ENCODE measurements at places on chromosomes 11 and 22. TPM values are rescaled to one million over a fixed set of nuclear protein-coding genes. Genes with fewer than 3 reads are reported as not detected.

CHRM4 gene
- not detected for total RNA-seq

DNA sequence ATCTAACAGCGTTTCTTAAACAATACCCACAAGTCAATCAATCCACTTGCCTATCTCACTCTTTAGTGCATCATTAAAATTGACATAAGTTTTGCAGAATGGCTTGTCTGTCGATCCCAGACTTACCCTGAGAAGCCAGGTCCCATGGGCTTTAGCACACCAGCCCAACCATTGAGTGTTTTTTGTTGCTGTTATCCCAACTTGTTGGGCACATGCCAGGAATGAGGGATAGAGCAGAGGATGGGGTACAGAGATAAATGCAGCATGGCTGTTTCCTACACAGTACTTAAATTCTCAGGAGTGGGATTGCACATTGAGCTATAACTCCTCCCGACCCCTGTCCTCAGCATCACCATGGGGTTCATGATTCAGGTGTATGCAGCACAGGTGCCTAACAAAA is 64.2 kb upstream of the RASSF10 start:
- DNase-seq = no peak

GRCh38 chr11:71182791-71183677 is 69.3 kb downstream of the SHANK2 start:
- no peak for DNase-seq

GRCh38 chr11:65498042-65498726 is 661 bp upstream of the MALAT1 start:
- no peak for DNase-seq

DNA sequence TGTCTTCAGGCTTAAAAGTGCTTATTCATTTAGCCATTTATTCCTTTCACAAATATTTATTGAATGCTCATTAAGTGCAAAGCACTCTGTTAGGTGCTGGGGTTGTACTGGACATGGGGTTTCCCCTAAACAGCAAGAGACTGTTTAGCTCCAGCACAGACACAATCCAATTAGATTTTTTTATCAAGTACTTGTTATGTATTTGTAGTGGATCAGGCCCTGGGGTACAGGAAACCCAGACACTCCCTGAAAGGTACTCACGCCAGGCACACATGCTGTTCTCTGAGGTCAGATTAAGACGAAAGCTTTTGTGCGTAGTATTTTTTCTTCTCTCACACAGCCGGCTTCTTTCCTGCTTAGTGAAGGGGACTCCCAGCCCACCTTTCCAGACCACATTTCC is 218.1 kb upstream of the PLET1 start:
- no peak for DNase-seq

GRCh38 chr11:64687204-64687603 is 35.8 kb downstream of the NRXN2 start:
- no peak for DNase-seq

DNA sequence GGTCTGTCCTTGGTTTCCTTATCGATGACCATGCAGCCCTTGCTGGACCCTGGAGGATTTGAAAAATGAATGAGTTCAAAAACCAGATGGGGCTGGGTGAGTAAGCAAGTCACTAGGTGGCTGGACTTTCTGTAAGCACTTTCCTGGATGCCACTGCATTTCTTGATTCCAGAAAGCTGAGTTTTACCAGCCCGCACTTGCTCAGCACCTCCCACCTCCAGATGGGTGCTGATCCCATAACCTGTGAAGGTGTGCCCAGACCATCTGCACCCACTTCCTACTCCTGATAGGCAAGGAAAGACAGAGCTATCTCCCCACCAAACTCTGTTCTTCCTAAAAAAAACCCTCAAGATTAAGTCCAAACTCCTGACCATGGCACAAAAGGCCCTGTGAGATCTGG is 21.1 kb downstream of the ASCC2 start:
- DNase-seq = no peak

GRCh38 chr11:34749666-34750659 is 129.1 kb downstream of the EHF start:
- no peak for DNase-seq

DNA sequence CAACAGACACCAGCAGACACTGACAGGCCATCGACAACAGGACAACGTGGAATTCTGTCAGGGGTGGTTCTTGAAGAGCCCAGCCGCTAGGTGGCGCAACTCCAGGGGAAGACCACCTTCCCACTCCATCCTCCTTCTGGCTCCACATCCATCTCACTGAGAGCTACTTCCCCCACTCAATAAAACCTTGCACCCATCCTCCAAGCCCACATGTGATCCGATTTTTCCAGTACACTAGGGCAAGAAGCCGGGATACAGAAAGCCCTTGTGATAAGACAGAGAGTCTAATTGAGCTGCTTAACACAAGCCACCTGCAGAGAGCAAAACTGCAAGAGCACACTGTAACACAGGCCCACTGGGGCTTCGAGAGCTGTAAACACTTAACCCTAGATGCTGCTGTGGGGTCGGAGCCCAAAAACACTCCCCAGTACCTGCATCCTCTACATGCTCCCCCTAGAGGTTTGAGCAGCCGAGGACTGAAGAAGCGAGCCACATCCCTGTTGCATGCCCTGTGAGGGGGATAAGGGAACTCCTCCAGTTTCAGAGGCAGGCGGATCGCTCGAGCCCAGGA is 11.5 kb upstream of the RAB39A start:
- peak; percentile 12 for DNase-seq

DNA sequence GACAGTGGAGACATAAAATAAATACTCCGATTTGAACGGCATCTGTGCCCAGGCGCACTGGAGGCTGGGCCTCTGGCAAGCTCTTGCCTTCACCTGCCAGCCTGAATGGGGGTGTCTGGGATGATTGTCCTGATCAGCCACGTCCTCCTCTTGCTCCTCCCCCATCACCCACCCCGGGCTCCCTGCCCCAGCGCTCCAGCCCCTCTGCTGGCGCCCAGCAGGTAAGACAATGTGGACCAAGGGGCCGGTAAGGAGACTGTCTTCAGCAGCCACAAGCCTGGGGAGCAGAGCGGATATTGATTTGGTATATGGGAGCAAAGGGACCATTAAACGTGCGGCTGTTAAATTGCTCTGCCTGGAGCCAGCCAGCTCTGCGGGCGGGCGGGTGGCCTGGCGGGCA is 24.9 kb downstream of the WNT11 start:
- DNase-seq = no peak

DNA sequence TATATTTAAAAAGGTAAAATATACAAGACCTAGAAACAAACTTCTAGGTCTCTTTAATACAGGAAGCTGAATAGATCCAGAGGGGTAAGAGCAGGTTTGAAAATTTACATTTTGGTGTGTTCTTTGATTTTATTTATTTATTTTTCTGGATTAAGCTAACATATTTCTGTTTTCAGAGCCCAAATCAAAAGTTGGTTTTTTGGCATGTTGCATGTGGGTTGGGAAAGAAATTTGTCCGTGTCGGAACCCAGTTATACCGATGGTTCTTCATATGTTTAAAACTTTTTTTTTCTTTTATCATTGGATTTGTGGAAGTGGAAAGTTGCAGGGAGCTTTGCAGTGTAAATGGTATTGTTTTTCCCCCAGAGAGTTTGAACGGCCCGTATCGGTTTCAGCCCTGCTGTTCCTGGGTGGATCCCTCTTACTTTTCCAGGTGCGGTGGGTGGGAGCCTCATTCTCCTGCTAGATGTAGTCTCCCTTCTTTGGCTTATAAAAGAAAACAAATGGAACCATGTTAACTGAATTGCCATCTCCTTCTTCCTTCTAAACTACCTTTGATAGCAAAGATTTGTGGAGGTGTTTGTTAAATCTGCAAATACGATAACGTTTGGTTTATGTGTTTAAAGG is 746 bp downstream of the CTNND1 start:
- DNase-seq = no peak

- DNase-seq = no peak
Observed at GRCh38 chr22:24290459-24290858, 19.8 kb downstream of the SPECC1L start.

VPREB1 gene
- not detected for total RNA-seq

SPI1 gene
- not detected for total RNA-seq

PYGM gene
- total RNA-seq = not detected

RIMBP3B gene
- 0.06 TPM for total RNA-seq

ZNF70 gene
- total RNA-seq = 6.0 TPM

FOSL1 gene
- total RNA-seq = 71.4 TPM

DNA sequence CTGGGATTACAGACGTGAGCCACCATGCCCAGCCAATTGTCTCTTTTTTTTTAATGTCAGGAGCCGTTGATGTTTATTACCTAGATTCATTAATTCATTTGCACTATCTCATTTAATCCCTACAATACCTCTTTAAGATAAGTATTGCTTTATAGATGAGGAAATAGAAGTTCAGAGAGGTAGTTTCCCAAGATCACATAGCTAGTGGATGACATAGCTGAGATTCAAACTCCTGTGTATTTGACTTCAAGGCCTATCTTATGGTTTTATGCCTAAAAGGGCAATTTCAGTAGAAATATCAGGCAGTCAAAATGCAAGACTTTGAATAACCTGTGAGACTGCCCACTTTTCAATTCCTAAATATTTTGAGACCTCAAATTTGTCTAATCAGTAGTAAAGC is 66.5 kb downstream of the PPME1 start:
- DNase-seq = no peak

SYTL2 gene
- 9.3 TPM for total RNA-seq

- no peak for DNase-seq
Observed at GRCh38 chr11:79249295-79249993, 191.4 kb downstream of the TENM4 start.

DNA sequence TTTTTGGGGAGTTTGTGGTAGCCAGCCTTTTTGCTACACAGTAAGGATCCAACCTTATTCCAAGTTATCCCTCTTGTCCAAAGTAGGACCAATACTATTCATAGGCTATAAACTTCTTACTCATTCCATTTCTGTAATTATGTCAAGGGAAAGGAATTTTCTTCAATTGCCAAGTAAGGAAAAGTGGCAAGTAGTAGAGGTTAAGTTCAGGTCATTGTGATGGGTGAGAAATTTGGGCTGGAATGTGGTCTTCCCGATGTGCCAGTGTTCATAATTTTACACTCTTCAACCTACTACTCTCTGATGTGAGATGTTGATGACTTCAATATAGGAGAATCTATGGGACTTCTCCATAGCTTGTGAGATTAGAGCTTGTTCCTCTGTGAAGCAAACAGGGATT is 648.8 kb downstream of the METTL15 start:
- DNase-seq = peak; percentile 65

DNA sequence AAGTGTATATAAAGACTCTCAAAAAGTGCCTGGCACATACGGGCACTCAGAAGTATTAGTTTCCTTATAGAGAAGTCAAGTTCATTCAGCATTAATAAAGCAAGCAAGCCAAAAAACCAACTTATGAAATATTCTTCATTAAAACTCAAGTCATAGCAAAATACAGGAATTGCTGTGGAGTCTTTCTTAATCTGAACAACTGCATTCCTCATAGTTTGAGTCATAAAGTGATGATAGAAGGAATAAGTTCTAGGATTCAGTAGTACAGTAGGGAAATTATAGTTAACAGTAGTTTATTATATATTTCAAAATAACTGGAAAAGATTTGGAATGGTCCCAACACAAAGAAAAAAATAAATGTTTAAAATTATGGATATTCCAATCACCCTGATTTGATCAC is 200.3 kb downstream of the C11orf91 start:
- DNase-seq = no peak

KCTD14 gene
- total RNA-seq = 2.0 TPM

DNA sequence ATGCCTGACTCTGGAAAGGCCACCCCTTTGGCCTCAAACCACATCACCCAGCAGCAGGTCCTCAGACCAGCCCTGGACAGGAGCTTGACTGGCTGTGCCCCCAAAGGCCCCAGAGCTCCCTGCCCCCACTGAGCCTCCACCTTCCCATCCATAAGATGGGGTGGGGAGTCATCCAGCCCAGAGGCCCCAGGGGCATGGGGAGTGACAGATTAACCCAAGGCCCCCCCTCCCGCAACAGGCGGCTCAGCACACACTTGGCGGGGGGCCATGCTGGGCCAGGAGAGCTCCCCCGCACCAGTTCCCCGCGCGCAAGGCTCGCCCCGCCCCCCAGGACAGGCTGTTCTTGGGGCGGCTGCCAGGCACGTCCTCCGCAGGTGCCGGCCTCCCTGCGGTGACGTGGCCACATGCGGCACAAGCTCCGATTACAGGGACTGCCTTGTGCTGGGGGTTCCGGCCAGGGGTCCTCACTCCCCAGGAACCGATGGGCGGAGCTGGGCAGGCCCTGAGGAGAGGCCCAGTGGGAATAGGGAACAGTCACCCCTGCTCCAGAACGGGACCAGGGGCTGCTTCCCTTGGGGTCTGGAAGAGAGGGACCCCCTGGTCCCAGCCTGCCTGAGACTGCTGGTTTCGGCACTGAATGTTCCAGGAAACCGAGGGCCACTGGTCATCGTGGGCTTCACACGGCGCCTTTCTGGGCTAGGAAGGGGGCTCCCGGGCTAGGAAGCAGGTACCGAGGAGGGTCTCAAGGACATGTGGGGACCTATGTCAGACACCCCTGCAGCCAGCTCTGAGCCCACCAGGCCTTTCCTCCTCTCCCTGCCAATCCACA is 5.1 kb upstream of the CDKN1C start:
- DNase-seq = no peak

DNA sequence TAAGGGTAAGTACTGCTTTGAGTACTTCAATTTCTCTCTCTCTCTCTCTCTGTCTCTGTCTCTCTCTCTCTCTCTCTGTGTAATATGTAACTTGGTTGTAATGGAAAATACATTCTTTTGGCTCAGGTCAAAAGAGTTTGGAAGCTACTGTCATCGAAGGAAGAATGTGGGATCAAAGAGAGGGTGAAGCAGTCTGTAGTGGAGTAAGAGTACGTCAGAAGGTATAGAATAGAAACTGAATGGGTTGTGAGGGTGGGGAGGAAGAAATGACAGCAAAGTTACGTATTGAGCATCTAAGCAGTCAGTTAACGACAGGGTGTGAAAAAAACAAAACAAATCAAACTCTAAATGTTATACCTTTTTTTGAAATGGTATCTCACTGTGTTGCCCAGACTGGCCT is 10.0 kb downstream of the NCAM1 start:
- DNase-seq = no peak

SERHL2 gene
- 1.4 TPM for total RNA-seq

DNA sequence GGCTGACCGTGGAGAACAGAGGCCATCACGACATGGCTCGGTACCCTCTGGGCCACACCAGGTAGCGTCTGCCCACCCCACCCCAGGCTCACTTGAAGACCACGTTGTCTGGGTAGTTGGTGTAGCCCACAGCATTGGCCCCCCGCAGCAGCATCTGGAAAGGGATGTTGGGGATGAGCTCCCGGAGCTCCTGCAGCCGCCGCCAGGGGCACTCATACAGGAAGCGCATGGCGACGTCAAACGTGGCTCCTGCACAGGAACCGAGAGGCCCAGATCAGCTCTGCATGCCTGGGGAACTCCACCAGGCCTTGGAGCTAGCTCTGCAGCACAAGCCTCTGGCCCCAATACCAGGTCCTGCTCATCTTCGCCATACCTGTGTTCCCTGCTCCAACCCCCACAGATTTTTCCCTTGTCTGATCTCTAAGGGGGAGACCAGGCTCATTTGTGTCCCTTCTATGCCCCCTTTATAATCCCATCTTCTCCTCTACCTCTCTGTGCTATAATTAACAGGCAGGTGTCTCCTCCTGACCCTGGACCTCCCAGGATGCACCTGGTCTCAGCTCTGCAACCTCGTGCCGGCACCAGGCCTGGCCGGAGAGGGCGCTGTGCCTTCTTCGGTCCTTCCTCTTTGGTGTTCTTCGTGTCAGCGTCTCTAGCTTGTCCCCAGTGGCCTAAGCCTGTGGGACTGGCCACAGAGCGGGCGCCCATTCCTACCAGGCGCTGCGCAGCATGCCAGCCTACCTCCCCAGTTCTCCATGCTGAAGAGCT is 5.0 kb upstream of the LRFN4 start:
- no peak for DNase-seq

Data from glomerular endothelial cell (primary cell).